Sigmoid colon (tissue), 7 donors: ENCODE measurements at places on chromosomes 5 and 9. TPM values are rescaled to one million over a fixed set of nuclear protein-coding genes. Genes with fewer than 3 reads are reported as not detected.

Gene GPR150
- 0.36 TPM for total RNA-seq

Gene FGFR4
- total RNA-seq, result 11.8 TPM

Gene ICE1
- 28.1 TPM for total RNA-seq

Gene CDKN2B-AS1
- total RNA-seq, result 0.71 TPM

Gene WDR38
- not detected for total RNA-seq

Gene RLN1
- not detected for total RNA-seq

Gene GFPT2
- total RNA-seq, result 24.3 TPM

Gene TMEM252
- not detected for total RNA-seq

Gene HMCN2
- 106 TPM for total RNA-seq

Gene C5orf34
- total RNA-seq, result 4.3 TPM

Gene FUBP3
- total RNA-seq, result 44.4 TPM

Gene UNC5A
- total RNA-seq, result not detected

Gene ANXA2R
- total RNA-seq, result 1.8 TPM

Gene UAP1L1
- total RNA-seq, result 2.9 TPM

Gene LCN15
- not detected for total RNA-seq

Gene SHISAL2B
- not detected for total RNA-seq

Gene SPINK6
- total RNA-seq, result not detected

Gene HAPLN1
- total RNA-seq, result not detected

Gene STK32A
- 5.6 TPM for total RNA-seq

Gene PFN3
- not detected for total RNA-seq

Gene MAMDC2
- total RNA-seq, result 167 TPM

Gene MRPL41
- 44.0 TPM for total RNA-seq

Gene GRAMD2B
- total RNA-seq, result 47.4 TPM

Gene GLIPR2
- total RNA-seq, result 83.9 TPM

Gene GDA
- total RNA-seq, result not detected

Gene SLC45A2
- not detected for total RNA-seq

Gene ABCA1
- 85.9 TPM for total RNA-seq

Gene SLC28A3
- total RNA-seq, result not detected

Gene CCDC152
- total RNA-seq, result not detected

Gene ERAP2
- 8.6 TPM for total RNA-seq

Gene ZBED3
- 14.6 TPM for total RNA-seq

Gene PCDHGB1
- total RNA-seq, result 5.0 TPM

Gene KLF4
- total RNA-seq, result 22.8 TPM

Gene PCDHGB5
- 13.3 TPM for total RNA-seq

Gene EGFLAM
- 5.7 TPM for total RNA-seq

Gene KIF20A
- 0.54 TPM for total RNA-seq

Gene CMYA5
- total RNA-seq, result 6.7 TPM

Gene NEURL1B
- 48.5 TPM for total RNA-seq

Gene SV2C
- total RNA-seq, result 0.33 TPM

Gene LHX6
- 4.7 TPM for total RNA-seq

Gene SDHA
- 87.0 TPM for total RNA-seq

Gene BNC2
- 117 TPM for total RNA-seq

Gene OLFML2A
- total RNA-seq, result 147 TPM

Gene IL13
- not detected for total RNA-seq

Gene C5orf58
- not detected for total RNA-seq

Gene HDHD3
- total RNA-seq, result 19.7 TPM

Gene CARD9
- total RNA-seq, result 6.9 TPM

Gene C5orf52
- total RNA-seq, result not detected

Gene SLCO4C1
- not detected for total RNA-seq

Gene PCDHGC4
- total RNA-seq, result 2.5 TPM
